ENCODE measurements at places on chromosomes 1 and 21. TPM values are rescaled to one million over a fixed set of nuclear protein-coding genes. Genes with fewer than 3 reads are reported as not detected.

- no peak for DNase-seq
Observed at GRCh38 chr1:151579436-151580225, 32.2 kb upstream of the SNX27 start.

DNA sequence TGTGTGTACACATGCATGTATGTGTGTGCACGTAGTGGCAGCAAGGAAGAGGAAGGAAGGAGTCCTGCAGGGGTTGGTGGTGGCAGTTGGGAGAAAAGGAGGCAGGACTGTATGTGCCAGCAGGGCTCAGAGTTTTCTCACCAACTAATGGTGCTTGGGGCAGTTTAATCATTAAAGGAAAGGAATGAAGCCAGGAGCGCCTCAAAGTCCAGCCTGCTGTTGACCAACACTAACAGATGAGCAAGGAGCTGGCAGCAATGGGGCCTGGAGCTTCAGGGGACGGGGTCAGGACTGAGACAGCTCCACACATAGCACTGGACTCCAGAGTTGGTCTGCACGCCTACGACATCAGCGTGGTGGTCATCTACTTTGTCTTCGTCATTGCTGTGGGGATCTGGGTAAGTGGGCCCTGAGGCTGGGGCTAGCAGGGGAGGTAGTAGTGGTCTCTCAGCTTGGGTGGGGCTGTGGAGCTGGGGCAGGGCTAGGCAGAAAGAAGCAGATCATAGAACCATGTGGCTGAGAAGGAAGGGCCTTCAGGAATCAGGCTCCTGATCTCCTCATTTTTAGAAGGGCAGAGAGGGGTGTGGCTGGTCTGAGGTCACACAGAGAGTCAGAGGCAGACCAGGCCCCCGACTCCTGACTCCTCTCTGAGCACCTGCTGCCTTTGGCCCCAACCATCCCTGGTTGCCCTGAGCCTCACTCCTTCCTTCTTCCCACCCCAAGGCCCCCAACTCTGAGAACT, at the start of gene SLC5A9:
Gene SLC5A9 (plus strand): TSS at position 216 of the 742 bp plus-strand sequence. CDS start 21 bp downstream, at position 237.
- DNase-seq: no peak

DNA sequence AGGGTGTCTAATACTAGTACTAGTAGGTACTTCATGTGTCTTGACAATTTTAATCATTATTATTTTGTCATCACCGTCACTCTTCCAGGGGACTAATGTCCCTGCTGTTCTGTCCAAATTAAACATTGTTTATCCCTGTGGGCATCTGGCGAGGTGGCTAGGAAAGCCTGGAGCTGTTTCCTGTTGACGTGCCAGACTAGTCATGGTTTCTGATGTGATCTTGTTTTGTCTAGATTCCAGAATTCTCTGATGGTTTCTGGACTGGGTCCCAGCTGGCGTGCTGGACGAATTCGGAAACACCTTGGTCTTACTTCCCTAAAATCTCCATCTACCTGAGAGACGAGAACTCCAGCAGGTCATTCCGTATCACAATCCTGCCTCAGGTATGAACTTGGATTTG, 66.1 kb upstream of the FAM3B start:
- DNase-seq: no peak

GRCh38 chr21:42760361-42760950, 107.0 kb downstream of the PDE9A start:
- no peak for DNase-seq

GRCh38 chr1:171254859-171255258, 6.6 kb downstream of the FMO1 start:
- no peak for DNase-seq

DNA sequence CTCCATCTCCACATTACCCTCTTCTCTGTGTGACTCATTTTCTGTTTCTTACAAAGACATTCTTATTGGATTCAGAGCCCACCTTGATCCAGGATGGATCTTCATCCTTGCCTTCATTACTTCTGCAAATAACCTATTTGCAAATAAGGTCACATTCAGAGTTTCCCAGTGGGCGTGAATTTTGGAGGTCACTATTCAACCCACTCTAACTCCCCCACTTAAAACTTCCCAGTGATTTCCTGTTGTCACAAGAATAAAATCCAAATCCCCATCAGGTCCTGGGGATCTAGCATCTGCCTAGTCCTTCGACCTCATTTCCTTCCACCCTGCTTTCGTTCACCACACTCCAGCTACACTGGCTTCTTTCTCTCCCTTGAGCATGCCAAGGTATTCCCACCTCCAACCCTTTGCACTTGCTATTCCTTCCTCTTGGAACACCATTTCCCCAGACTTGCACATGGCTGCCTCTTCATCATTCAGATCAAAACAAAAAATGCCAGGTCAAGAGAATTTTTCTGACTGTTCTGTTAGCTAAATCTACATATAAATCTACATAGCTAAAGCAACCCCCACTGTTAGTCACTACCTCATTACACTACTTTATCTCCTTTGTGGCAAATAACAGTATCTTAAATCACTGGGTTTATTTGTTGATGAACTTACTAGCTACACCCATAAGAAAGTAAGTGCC, 187.2 kb downstream of the TOMM20 start:
- DNase-seq: no peak

DNA sequence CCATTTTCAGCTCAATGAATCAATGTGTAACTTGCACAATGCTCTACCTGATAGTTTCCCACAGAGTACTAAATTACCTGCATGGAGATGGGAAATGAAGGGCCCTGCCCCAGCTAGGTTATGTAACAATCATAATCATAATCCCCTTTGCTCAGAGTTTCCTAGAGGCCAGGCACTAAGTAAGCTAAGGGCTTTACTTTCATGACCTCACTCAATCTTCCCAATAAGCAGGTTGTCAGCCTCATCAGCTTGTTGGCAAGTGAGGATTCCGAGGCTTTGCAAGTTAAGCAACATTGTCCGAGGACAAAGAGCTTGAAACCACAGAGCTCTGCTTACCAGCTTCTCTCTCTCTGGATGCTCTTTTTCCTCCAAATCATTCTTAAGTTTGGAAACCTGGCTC, 64.1 kb upstream of the NTPCR start:
- DNase-seq: peak; percentile 36

- peak; percentile 84 for DNase-seq
Observed at GRCh38 chr21:32770871-32771523, 558 bp downstream of the PAXBP1 start.

- DNase-seq: no peak
Observed at GRCh38 chr1:56355422-56355821, 223.9 kb downstream of the PLPP3 start.

DNA sequence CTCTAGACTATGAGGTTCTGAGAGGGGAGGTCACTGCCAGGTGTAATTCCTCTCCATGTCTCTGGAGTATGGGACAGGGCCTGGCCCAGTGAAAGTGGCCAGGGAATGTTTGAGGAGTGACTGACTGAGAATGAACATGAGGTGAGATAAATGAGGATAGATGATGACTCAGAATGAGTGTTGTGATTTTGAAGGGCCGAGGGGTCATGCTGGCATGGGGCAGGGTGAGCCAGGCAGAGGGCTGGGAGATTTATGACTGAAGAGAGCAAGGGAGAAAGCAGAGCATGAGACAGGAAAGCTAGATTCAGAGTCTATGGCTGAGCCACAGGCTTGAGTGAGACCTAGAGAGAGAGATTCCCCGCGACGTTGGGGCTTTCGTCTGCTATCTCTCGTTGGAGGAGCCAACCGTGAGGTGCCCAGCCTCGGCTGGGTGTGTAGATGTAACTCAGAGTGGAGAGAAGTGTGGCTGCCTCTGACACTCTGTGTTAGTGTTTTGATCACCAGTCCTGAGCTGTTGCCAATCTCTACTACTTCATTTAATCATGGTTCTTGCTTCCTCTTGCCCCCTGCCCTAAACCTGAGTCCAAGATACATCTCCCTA, 50.1 kb downstream of the FOXD2 start:
- no peak for DNase-seq

GRCh38 chr21:14888202-14888601, 176.6 kb downstream of the NRIP1 start:
- DNase-seq: no peak

GRCh38 chr1:38454749-38455441, 404.7 kb downstream of the RRAGC start:
- no peak for DNase-seq

GRCh38 chr1:22789356-22789994, 78.8 kb downstream of the EPHB2 start:
- no peak for DNase-seq

DNA sequence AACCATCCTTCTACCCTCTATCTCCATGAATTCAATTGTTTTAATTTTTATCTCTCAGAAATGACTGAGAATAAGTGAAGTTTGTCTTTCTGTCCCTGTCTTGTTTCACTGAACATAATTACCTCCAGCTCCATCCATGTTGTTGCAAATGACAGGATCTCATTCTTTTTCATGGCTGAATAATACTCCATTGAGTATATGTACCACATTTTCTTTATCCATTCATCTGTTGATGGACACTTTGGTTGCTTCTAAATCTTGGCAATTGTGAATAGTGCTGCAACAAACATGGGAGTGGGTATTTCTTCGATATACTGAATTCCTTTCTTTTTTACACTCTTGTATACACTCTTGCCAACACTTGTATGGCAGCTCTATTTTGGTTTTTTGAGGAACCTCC, 72.8 kb upstream of the COX20 start:
- DNase-seq: no peak

DNA sequence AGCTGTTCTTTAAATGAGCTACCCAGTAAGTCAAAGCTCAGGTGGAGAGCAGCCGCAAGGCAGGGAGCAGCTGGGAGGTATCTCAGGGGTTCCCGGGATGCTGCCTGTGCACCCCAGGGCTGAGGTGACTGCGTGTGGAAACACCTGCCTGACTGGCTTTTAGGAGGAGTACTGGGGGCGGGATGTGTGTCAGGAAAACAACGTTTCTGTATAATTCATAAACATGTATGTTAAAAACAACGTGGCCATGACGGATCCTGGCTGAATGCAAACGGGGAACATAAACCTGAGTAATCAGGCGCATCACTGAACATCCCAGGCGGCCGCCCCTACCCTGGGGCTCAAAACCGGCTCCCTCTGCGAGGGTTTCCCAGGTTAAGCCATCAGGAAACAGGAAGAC, 1.5 kb downstream of the C1orf159 start:
- DNase-seq: no peak

- no peak for DNase-seq
Observed at GRCh38 chr1:59194621-59195020, 102.3 kb upstream of the FGGY start.

DNA sequence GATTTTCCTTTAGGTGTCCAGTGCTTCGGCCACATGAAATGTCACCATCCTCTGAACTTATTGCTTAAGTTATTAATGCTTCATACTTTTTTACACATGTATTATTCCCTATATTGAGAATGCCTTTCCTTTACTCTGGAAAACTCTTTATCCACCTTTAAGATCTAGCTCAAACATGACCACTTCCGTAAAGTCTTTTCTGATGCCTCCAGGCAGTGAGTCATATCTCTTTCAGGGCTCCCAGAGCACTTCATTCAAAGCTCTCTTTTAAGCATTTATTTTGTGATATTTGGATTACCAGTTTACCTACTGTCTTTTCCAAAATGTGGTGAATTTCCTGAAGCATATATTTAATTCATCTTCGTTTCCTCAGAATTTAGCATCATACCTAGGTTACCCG, 178.9 kb downstream of the HS2ST1 start:
- DNase-seq: no peak

GRCh38 chr21:17159697-17160096, 353.1 kb upstream of the CXADR start:
- DNase-seq: no peak

- peak; percentile 77 for DNase-seq
Observed at GRCh38 chr21:41816583-41817165, 49.8 kb upstream of the RIPK4 start.

- no peak for DNase-seq
Observed at GRCh38 chr1:42381280-42381673, 685 bp downstream of the RIMKLA start.

- no peak for DNase-seq
Observed at GRCh38 chr1:225406976-225407725, 20.7 kb downstream of the LBR start.

- no peak for DNase-seq
Observed at GRCh38 chr1:23699280-23700179, 7.9 kb downstream of the RPL11 start.

DNA sequence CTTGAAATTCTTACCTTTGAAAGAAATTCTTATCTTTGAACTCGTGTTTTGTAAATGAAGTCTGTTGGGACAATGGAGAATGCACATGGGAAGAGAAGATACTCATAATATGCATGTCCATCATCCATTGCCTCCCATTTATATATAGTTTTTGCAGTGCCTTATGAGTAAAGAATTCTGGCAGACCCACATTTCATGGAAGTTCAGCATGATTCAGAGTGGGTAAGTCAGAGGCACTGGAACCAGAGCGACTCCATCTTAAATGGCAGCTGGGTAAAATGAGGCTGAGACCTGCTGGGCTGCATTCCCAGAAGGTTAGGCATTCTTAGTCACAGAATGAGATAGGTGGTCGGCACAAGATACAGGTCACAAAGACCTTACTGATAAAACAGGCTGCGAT, 13.8 kb downstream of the LAX1 start:
- no peak for DNase-seq

DNA sequence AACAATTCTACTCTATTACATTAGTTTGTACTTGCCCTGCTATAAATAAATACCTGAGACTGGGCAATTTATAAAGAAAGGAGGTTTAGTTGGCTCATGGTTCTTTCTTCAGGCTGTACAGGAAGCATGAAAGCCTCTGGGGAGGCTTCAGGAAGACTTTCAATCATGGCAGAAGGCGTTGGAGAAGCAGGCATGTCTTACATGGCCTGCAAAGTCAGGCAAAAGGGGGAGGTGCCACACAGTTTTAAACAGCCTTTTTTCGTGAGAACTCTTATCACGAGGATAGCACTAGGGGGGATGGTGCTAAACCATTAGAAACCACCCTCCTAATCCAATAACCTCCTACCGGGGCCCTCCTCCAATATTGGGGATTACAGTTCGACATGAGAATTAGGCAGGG, 102.9 kb downstream of the DYRK1A start:
- DNase-seq: no peak

SYPL2 gene
- not detected for total RNA-seq

GUCA2A gene
- not detected for total RNA-seq

INAVA gene
- total RNA-seq: 63.1 TPM

SPTA1 gene
- not detected for total RNA-seq

SNRPE gene
- 239 TPM for total RNA-seq

STPG1 gene
- 12.7 TPM for total RNA-seq

DMBX1 gene
- 0.06 TPM for total RNA-seq

CD53 gene
- total RNA-seq: not detected

HAO2 gene
- total RNA-seq: not detected
